ENCODE measurements at places on chromosomes 2 and 18.
A peak's percentile ranks its signal among the peaks of the same experiment; 100 is the strongest.

- no peak for DNase-seq
Observed at GRCh38 chr2:3566806-3567205, 8.3 kb upstream of the RPS7 start.

GRCh38 chr2:105411720-105412407 lies 13.0 kb upstream of the FHL2 start:
- DNase-seq, result no peak

DNA sequence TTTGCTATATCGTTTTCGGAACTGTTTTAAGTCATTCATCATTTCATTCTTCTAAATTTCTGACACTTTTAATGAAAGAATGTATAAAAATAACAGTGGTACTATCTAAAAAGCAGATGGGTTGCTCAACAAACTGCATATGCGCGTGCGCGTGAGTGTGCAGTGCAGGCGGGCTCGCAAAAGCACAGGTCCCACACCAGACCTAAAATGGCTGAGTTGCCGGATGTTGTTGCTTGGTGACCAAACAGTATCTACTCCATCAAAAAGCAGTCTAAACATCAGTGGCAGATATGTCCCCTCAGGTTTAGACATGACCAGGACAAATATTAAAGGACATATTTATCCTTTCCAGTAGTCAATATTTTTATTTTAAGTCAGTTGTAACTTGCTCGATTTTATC lies 5.1 kb downstream of the NOL4 start:
- no peak for DNase-seq

GRCh38 chr2:16413285-16413684 lies 252.3 kb downstream of the CYRIA start:
- no peak for DNase-seq

DNA sequence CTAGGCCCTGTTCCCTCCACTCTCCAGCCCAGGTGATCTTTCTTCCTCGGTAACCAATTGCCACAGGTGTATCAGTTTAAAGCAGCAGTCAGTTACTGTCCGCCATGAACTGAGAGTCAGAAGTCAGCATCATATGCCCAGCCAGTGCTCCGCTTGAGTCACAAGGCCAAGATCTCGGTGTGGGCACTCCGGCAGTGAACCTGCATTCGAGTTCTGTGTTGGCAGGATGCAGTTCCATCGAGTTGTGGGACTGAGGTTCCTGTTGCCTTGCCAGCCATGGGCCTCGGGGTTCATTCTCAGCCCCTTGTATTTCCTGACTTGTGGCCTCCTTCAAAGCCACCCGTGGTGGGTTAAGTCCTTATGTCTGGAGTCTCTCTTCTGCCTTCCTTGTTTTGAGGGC lies 3.1 kb upstream of the TMEM185B start:
- DNase-seq, result no peak

DNA sequence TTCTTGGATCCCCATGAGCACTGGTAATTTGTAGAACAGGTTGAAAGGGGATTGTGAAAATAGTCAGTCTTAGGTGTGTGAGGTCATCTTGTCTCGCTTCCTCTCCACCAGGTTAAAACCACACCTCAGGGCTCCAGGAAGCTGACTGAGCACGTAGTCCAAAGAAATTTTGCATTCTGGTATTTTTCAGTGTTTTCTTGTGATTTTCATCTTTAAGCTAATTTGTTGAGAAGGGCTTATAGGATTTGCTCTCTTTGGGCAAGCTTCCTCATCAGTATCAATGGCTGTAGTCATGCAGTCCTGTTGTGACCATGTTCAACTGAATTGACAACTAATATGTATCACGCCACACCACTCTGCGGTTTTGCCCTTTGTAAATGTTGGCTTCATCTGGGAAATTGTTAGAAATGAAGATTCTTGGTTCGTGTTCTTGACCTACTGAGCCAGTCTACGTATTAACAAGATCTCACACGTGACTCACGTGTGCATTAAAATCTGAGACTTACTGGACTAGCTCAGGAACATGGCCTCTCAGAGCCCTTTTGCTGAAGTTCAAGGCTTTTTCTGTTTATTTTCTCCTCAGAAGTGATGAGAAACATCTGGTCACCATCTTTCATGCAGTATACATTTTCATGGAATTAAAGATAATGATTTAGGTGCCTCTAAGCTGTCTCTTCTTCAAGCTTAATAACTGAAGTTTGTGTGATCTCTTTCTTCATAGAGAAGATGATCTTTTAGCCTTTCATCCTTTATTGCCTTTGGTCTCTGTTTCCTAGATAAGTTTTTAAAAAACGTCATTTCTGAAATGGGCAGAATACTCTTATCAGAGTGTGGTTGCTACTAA lies 32.8 kb downstream of the FMNL2 start:
- peak; percentile 32 for DNase-seq

- no peak for DNase-seq
Observed at GRCh38 chr2:75495862-75496261, 64.9 kb downstream of the EVA1A start.

DNA sequence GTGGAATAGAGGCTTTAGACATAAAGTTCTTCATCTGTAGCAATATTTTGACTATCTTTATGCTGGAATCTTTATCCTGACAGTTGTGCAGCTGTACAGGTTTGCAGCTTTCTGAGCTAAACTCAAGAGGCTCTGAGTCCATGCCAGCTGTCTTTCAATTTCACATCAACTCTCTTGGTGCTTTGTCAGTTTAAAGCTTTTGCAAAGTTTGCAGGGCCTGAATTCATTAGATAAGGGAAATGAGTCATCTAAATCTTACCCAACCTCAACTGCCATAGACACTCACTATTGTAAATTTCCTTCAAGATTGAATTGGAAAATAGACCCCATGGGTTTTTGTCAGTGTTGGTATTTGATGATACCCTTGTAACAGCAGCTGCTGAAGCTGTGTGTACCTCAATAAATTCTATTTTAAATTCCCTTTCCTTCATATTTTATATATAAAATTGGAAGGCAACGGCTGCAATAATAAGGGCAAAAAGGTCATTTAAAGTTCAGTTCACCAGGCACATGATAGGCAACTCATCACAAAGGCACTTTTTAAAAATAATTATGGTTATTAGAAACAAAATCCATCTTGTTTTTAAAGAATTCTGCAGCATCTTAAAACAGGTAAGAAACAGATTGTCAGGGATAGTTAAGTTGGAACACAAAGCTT lies 169.9 kb upstream of the SLC39A10 start:
- DNase-seq, result no peak

- no peak for DNase-seq
Observed at GRCh38 chr2:233422649-233423551, 68.6 kb downstream of the DGKD start.

GRCh38 chr2:29130295-29130694 lies 15.1 kb downstream of the CLIP4 start:
- DNase-seq, result no peak

- no peak for DNase-seq
Observed at GRCh38 chr2:120108049-120108448, 95.2 kb downstream of the EPB41L5 start.

DNA sequence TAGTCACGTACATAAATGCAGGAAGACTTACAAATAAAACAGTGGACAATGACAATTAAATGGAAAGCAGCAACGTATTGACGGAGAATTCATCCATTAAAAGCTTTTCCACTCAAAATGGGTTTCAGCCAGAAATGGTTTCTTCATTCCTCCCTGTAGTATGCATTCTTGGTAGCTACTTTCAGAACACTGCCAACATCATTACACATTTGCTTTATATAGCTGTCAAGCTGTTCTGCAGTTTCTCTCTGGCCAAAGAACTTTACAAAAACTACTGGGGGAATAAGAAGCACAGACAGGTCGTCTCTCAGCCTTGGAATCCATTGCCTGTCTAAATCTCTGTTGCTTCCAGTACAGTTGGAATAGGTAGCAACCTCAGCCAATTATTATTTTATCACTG lies 84.1 kb upstream of the NCKAP5 start:
- no peak for DNase-seq

DNA sequence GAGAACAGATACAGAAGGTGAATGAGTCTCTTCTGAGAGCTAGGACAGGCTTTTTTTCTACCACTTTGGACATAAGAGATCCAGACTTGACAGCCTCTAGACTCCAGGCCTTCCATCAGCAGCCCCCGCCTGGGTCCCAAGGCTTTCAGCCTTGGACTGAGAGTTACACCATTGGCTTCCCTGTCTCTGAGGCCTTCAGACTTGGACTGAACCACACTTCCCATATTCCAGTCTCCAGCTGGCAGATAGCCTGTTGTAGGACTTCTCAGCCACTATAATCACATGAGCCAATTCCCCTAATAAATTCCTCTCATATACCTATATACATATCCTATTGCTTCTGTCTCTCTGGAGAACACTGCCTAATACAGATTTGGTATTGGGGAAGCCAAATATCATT lies 128.2 kb downstream of the MCFD2 start:
- DNase-seq, result no peak

DNA sequence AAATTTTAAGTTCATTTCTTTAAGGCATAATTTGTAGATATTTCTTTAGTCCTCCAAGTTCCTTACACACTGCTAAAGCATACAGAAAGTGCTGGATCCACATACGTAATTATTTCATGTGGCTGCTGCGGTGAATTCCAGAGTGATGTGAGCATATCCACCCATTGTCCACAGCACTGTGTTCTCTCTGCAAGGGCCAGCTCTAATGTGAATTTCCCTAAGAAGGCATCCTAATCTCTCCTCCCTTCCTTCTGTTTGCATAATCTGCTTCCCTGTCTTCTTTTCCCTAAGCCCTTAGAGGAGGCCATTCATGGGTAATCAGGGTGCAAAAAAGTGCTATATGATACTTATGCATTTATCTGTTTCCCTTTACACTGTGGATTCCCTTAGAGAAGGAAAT lies 57.2 kb downstream of the COBLL1 start:
- no peak for DNase-seq

DNA sequence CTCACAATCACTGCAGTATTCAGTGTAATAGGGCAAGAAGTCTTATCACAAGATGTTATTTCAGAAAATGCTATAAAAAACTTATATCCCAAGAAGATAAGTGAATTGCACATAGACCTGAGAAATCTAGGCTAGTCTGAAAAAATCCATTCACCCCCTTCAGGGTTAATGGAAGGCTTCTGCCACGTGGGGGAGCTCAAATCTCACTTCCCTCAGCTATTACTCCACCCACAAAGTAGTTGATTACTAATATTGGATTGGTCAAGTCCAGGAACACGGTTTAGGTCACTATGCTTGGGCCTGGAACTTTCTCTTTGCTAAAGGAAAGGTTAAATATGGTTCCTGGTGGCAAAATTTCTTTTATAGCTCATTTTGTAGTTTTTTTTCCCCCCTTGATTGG lies 51.2 kb upstream of the ADAM23 start:
- no peak for DNase-seq

DNA sequence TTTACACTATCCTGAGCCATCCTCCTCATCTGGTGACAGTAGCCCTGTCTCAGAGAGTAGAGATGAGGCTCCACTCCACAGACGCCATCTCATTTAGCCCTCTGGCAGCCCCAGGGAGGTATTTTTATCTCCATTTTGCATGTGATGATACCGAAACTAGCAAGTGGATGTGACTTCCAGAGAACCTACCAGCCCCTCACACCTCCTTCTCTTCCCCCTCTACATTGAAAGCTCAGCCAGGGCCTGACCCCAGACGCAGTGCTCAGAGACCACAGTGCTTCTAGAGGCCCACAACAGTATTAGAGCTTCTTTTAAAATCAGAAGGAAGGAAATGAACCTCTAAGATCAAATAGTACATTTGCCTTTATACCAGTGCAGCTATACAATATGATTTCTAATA lies 8.3 kb downstream of the GYPC start:
- DNase-seq, result no peak

DNA sequence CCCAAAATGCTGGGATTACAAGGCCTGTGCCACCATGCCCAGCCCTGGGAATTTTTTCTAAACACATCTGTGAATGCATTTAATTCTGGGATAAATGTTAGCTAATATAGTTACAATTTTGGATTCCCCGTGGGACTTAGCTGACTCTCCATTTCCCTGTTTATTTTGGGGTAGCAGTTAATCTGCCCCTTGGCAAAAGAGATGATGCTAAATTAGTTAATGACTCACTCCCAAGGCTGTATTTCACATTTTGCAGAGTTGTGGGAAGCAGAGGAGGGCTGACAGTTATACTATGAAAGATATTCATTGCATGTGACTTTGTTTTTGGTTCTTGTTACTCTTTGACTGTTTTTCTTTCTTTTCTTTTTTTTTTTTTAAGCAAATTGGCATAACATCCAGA lies 3.2 kb downstream of the MTHFD2 start:
- DNase-seq, result no peak

- DNase-seq, result no peak
Observed at GRCh38 chr18:75531212-75531850, 103.8 kb upstream of the SMIM21 start.

GRCh38 chr18:57929922-57930321 lies 114.1 kb upstream of the NEDD4L start:
- no peak for DNase-seq

DNA sequence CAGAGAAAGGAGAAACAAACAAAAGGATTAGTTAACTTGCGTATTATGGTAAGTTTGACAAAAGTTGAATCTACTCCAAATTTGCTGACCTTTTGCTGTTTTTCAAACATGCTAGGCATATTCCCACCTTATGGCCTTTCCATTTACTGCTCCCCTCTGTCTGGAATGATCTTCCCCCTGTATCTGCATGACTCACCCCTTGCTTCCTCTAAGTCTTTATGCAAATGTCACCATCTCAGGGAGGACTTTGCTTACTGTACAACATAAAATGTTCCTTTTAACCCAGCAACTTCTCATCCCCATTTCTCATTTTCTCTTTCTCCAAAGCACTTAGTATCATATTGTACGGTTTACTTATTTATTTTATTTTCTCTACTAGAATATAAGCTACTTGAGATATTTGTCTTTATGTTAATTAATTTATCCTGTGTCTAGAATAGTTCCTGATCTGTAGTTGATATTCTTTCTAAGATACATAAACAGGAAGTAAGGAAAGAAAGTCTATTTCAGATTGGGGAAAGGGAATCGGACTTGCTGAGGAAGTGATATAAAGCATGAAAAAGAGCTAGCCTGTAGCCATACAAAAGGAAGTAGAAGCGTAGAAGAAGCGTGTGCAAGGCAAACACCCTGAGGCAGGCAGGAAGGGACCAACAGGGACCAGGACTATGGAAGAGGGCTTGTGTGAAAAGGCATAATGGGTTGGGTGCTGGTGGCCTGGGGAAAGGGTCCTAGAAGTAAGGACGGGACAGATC lies 144.9 kb upstream of the ERBB4 start:
- DNase-seq, result no peak

- no peak for DNase-seq
Observed at GRCh38 chr2:240269380-240269779, 128.9 kb upstream of the OTOS start.

- no peak for DNase-seq
Observed at GRCh38 chr18:23684515-23685197, 4.6 kb upstream of the LAMA3 start.

DNA sequence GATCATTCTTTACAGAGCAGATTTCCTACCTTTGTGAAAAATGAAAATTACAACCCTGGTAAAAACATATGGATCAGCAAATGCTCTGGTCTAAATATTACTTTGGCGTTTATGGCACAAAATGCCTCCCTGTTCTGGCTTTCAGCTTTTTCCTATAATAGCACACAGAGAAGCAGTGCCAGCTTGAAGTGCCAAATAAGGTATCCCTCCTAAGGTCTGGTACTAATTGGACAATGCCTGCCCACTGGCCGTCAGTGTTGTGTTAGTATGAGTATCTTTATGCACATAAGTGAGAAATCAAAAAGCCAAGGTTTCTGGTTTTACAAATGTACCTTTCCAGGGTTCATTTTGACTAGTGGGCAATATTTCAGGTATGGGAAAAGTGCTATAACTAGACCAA lies 1293.7 kb upstream of the FAM98A start:
- DNase-seq, result no peak

- DNase-seq, result no peak
Observed at GRCh38 chr2:186345745-186346144, 140.3 kb upstream of the ZC3H15 start.

Measured in left kidney (tissue), 8 donors.